Stimulated activated CD4-positive, alpha-beta T cell treated with anti-CD3 and anti-CD28 coated beads, Interleukin-4, amount 100 ng/mL, for 4 hours (primary cell): ENCODE measurements at places on chromosomes 7 and 10.

- no peak for DNase-seq
Measured at GRCh38 chr10:369684-370448, 234.6 kb downstream of the ZMYND11 start.

- no peak for DNase-seq
Measured at GRCh38 chr7:116800594-116800993, 61.8 kb upstream of the CAPZA2 start.

- no peak for DNase-seq
Measured at GRCh38 chr10:69202332-69202731, 17.8 kb upstream of the HKDC1 start.

DNA sequence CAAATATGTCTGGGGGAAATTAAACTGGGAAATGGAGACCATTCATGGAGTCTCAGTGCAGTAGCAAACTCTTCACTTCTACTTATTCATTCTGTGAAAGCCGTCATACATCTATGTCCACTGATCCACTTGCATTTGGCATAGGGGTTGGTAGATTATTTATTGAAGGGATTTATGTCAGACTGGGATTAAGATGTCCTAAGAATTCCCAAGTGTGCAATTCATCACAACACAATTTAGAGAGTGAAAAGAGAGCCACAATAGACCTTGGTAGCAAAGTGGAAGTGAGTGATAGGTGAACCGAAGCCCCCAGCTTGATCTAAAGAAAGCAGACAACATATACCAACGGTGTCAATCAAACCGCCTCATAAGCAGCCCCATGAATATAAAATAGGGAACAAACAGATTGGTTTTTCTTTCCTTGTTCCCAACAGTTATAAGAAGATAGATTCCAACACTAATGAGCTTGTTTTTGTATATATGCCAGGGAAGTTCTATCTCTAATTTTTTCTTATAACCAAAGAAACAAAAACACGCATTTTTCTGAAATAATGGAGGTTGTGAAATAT is 234.3 kb downstream of the CACNA2D1 start:
- DNase-seq = no peak

DNA sequence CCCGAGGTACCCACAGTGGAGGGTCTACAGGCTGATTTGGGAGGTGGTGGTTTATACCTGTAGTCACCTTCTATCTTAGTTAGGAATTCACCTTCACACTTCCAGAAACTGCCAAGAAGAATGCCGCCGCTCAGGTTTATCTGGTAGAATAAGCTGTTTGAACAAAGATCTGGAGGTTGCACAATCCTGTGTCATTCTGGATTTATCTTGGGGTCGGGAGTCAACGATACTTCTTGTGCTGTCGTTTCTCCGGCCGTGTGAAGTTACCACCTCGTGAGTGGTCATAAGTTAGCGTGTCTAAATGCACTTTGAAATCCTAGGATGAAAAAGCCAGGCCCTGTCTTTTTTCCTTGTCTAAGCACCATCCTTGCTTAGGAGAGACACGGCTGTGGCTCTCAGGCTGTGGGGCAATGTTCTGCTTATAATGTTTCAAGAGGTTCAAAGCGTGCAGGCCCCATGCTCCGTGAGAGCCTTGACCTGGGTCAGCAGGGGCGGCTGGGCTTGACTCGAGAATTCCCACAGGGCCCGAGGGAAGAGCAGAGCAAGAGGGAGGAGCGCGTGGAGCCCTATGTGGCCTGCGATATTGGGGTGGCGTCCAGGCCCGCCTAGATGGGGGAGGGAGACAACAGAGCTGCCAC is 35.5 kb downstream of the GRIFIN start:
- DNase-seq = no peak

DNA sequence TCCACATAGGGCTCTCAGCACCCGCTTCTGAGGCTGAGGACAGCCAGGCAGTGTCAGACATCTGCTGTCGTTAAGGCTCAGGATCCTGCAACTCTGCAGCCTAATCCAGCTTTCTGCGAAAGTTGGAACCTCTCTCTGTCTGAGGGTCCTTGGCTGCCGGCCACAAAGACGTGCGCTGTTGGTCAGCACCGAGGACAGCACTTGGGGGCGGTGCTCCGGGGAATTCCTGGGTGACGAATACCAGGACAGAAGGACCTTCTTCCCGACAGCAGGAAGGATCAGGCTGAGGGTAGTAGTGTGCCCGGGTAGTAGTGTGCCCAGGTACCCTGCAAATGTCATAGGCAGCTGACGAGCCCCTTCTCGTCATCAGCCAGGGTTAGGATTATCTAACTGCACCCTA is 16.0 kb upstream of the RASGEF1A start:
- DNase-seq = no peak

GRCh38 chr7:67661-68395 is 124.5 kb upstream of the FAM20C start:
- DNase-seq = no peak

- DNase-seq = no peak
Measured at GRCh38 chr7:120760050-120760449, 97.9 kb downstream of the TSPAN12 start.

DNA sequence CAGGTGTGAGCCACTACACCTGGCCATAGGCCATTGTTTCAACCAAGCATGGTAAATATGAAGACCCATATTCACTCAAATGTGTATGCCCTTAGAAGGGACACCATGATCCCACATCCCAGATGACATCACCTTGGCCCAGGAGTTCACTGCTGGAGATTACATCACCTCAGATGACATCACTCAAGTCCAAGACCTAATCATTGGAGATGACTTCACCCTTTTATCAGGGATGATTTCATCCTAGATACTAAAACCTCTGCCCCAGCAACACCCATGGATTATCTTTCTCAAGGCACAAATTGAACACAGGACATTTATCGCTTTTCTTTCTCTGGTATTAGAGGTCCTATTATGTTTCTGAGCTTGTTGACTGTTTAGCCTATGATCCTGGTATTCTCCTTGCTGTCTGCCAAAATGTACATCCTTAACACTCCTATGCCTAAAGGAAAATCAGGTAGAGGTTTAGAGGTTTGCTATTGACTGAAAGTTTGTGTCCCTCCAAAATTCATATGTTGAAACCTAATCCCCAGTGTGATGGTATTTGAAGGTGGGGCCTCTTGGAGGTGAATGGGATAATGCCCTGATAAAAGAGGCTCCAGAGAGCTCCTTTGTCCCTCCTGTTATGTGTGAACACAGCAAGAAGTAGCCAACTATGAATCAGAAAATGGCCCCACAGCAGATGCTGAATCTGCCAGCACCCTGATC is 9.8 kb upstream of the CYP2C18 start:
- no peak for DNase-seq

GRCh38 chr7:98568891-98569290 is 48.2 kb upstream of the NPTX2 start:
- DNase-seq = no peak
